ENCODE measurements at places on chromosomes 6 and 20. TPM values are rescaled to one million over a fixed set of nuclear protein-coding genes. Genes with fewer than 3 reads are reported as not detected.

The FNDC1 gene
- total RNA-seq, result not detected

GRCh38 chr6:9405825-9406224 lies 970.5 kb upstream of the SLC35B3 start:
- DNase-seq, result no peak

DNA sequence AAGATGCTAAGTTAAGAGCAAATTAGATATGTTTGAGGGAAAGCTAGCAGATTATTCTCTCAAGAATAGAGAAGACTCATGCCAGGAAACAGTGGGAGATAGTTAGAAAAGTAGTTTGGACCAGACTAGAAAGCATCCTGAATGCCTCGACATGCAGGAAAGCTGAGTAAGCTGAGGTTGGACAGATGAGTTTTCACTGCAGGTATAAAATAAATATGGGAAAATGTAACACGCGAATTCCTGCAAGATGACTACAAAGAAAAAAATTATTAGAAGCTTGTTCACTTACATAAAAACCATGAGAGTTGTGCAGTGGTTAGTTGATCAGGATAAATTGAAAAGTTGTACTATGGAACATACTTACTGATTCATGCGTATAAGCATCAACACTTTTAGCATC lies 484.2 kb upstream of the MANEA start:
- peak; percentile 35 for DNase-seq

GRCh38 chr6:163814494-163815364 lies 400.2 kb downstream of the QKI start:
- DNase-seq, result peak; percentile 90

DNA sequence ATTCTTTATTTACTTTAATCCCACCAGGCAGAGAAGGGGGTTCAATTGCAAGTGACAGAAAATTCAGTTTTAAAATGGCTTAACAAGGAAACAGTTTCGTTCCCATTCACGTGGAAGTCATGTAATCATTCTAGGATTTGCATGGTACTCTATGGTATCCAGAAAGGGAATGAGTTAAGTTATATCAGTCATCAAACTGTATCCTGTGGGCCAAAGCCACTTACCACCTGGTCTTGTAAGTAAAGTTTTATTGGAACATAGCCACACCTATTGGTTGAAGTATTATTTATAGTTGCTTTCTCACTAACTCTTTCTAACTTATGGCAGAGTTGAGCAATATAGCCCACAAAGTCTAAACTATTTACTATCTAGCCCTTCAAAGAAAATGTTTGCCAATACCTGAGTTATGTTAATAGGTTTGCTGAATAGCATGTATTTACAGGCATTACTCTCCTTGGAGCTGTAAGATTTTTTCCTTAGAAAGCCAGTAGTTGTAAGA lies 10.2 kb upstream of the MMS22L start:
- DNase-seq, result no peak
